Stimulated activated CD4-positive, alpha-beta T cell treated with anti-CD3 and anti-CD28 coated beads, Interleukin-4, amount 100 ng/mL, for 1 hour (primary cell): ENCODE measurements at places on chromosomes 6 and 20.
A peak's percentile ranks its signal among the peaks of the same experiment; 100 is the strongest.

DNA sequence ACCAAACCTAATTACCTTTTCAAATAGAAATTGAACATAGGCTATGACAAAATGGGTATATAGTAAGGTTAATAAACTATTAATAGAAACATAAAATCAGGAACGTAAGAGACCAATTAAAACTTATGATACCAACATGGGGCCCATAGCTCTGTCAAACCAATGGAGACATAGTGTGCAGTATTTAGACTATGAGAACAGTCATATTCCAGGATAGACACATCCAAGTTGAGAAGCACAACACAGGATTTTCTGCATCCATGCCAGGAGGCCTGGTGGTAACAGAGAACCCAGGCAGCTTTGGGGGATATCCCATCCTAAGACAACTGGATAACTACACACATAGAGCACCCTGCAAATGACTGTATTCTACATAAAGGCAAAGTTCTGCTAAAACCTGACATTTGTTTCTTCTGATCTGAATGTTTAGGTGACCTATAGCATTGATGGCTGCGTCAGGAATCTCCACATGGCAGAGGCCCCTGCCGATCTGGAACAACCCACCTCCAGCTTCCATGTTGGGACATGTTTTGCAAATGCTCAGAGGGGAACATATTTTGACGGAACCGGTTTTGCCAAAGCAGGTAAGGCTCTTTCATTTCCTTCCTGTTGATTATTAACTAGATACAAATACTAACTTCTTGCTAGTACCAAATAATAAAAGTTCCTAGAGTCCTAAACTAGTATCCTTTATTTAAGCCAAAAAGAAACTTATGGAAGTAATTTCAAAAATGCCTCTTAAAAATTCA lies 202.7 kb downstream of the ARHGAP18 start:
- no peak for DNase-seq

DNA sequence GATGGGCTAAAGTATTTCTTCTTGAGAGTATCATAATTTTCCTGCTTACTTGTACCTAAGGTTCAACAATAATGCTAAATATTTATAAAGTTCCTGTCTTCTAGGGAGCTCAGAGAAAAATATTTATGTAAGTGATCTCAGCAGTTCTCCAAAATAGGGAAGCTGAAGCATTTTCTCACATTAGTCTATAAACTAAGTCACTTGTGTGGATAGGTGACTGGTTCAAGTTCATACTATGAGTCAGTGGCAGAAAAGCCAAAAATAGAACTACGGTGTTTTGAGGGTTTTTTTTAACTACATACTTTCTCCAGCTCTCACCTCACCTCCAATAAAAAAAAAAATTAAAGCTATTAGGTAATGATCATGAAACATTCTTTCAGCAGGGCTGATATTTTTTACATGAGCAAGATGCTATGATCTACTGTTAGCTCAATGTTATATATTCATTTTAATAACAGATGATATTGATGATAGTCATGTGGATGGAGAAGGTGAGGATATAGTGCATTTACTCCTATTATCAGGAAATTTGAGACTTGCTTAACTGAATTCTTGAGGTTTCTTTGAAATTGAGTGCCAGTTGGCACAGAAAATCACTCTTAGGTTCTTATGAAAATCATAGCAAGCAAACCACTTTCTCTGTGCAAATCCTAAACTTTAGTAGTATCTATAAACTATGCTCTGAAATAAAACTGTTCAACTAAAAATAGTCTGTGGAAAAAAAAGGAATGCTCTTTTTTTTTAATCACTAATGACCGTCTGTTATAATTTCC lies 4.1 kb upstream of the MOXD1 start:
- DNase-seq: no peak

DNA sequence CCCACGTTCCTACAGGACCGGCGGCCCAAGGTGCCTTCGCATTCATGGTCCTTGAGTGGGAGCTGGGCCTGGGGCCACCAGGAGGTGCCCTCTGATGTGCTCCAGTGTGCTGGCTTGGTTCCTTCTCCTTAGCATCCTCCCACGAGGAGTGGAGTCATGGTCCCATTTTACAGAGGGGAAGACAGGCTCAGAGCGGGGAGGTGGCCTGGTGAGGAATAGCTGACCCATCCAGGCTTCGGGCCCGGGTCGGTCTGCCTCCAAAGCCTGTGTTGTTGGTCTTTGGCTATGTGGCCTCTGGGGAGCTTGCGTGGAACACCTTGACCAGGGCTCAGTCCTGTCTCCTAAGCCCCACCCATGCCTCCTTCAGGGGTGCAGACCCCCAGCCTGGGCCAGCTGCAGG lies 22.8 kb downstream of the RBM38 start:
- DNase-seq: no peak

DNA sequence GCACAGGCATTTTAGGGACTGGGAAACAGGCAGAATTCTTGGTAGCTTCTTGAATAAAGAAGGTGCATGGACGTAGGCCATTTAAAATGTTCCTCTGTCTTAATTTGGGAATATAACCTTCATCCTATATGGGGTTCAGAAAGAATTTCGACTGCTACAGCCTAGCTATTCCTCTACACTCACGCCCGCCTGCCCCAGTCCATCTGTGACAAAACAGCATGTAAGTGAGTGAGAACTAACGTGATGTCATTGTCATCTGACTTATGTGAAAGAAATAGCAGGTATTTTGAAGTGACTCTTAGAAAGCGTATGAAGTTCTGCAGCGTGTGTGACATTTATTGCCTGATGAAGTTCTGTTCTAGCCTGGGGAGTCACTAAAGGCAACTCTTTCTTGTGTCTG lies 52.2 kb upstream of the SLC22A1 start:
- no peak for DNase-seq

- DNase-seq: no peak
These were observed 7.1 kb upstream of the SPO11 start for GRCh38 chr20:57322476-57322875.

DNA sequence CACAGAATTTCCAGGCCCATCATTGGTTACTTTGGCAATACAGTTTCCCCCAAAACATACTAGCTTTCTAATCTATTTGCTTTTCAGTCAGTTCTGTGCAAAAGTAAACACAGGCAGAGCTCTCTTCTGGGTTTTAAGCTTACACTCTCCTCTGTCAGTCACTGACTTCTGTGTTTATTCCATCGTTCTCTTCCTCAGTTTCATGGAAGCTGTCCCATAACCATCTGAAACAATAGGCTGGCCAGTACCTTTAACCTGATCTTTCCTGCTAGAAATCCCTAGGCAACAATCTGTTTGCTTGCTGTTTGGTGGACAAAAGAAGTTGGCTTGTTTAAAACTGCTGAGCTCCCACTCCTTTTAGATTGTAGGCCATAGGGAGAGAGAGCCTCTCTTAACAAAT lies 431.5 kb downstream of the HACE1 start:
- DNase-seq: no peak

DNA sequence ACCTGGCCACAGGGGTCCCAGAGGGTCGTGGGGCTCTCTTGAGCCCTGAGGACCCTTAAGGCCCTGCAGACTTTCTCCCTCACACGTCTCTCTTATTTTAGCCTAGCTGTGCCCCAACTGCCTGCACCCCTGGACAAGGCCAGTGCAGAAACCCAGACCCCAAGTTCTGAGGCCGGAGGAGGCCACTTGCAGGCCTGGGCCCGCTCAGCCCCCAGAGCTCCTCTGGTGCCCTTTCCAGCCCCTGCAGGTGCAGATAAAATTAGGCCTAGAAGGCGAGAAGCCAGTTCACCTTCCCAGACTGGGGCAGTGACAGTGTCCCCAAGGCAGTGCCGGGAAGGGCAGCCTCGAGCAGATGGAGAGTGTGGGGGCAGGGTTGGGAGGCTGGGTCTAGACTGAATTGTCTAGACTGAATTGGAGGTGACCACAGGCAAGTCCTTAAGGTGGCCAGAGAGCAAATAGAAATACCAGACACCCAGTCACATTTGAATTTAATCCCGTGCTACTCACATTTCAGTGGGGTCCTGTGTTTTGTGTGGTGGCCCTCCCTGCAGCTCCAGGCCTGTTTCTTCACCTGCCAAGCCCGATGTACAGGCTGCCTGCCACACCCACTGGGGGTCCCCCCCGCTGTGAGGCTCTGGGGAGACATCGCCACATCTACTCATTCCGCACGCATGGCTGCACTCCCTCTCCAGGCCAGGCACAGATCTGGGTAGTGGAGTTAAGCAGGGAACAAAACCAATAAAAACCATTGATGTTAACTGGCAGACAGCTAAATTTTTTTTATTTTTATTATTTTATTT lies 8.6 kb upstream of the IP6K3 start:
- DNase-seq: no peak

DNA sequence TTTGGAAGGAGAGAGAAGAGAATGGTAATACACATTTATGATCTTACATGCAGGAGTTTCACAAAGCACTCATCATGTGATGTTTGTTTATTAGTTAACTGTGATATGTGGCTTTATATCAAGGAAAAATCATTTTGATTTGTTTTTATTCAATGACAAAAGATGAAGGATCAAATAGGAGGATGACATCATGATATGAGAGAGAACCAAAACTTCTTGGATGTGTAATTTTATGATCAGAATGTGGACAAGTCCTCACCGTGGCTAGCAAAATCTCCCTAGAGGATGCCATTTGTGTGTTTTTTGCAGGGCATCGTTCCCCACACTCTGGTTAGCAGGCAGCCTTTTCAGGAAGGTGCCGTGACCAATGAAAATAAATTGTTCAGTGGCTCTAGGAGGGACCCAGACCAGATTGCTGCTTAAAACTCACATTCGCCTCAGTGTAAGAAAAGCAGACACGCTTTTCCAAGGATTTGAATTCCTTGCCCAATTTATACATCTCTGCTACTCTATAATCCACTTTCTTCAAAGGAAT lies 552.7 kb downstream of the NKAIN2 start:
- no peak for DNase-seq

DNA sequence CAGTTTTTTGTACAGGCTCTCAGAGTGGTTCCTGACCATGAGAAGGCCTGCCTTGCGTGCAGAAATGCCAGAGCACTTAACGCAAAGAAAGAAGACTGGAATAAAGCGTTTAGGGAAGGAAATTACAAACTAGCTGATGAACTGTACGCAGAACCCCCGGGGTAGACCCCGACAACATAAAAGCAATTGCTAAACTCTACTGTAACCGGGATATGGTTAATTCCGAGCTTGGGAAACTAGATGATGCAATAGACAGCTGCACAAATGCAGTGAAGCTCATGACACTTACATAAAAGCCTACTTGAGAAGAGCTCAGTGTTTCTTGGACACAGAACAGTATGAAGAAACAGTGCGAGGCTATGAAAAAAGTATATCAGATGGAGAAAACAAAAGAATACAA lies 35.7 kb downstream of the CITED2 start:
- no peak for DNase-seq

DNA sequence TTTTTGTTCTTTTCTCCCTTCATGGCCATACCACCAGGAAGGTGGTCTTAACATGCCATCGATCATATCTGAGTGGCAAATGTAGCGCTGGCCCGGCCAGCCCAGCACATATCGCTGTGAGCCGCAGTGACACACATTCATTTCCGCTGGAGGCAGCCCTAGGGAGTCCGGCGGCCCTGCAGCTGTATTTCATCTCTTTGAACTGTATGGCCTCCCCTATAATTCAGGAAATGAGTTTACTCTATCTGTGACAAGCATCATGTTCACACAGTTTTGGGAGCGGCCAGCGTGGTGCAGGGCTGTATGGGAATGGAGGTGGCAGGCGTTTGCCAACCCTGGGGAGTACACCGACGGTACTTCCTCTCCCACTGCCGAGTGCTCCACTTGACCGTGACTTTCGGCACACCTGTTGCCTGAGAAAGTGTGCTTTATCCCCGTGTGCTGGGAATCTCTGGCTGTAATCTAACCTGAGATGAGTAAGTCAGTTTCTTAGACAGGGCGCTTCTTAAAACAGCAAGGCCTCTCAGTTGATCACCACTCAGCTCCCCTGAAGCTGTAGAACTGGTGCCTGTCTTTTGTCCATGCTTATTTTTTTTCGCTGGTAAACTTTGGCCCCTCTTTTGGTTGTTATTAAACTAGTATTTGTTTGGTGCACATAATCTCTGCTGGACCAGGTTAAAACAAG lies 257.1 kb upstream of the TAB2 start:
- DNase-seq: peak; percentile 40

- no peak for DNase-seq
These were observed 840 bp downstream of the PPP1R3D start for GRCh38 chr20:59939052-59939878.

DNA sequence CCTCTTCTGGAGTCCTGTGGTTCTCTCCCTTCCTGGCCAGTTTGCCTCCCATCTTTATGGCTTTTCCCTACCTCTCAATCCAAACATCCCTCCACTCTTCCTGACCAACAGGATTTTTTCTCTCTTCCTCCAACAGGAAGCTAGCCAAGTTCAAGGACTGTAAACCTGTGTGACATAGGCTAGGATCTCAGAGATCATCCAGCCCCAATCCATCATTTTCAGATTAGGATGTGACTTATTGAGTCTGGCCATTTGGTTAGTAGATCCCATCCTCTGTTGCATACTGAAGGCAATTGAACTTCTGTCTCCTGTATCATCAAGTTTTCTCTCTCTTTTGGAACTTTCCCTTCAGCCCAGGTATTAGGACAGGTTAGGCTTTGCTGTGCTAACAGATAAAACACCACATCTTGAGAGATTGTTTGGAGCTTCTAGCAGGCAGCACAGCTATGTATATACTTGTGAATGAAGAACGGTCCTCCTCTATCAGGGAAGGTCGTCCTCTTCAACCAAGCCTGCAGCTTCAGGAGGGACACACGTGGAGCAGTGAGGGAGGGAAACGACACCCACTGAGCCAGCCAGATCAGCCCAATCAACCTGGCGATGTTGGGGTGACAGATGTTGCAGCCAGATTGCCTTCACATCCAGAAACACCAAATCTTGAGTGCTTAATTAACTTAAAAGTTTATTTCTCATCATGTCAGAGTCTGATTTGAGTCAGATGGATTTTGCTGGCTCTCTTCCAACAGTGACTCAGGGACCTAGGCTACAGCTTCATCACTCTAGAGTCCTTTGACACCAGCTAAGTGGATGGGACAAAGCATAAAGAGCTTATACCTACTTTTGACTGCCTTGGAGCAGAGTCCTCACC lies 106.8 kb downstream of the GJA10 start:
- DNase-seq: no peak

- no peak for DNase-seq
These were observed 67.0 kb upstream of the SIRPA start for GRCh38 chr20:1827974-1828785.

GRCh38 chr6:69696273-69696672 lies 100.5 kb downstream of the LMBRD1 start:
- no peak for DNase-seq

DNA sequence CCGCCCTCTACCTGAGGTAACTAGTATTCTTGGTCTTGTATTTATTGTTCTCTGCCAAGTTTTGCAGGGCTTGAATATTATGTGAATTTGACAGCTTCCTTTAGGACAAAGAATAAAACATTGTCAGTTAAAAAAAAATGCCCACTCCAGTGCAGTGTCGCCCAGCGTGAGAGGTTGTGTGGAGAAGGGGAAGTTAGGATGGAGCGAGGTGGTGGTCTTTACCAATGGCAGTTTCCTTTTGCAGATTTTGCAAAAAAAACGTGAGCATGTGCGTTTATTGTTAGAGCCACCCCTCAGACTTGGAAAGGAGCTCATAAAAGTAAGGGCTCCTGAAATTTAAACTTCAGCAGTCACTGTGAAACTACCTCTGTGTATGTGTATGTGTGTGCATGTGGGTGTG lies 28.3 kb downstream of the UST start:
- no peak for DNase-seq
